ENCODE measurements at places on chromosomes 7 and 10.

DNA sequence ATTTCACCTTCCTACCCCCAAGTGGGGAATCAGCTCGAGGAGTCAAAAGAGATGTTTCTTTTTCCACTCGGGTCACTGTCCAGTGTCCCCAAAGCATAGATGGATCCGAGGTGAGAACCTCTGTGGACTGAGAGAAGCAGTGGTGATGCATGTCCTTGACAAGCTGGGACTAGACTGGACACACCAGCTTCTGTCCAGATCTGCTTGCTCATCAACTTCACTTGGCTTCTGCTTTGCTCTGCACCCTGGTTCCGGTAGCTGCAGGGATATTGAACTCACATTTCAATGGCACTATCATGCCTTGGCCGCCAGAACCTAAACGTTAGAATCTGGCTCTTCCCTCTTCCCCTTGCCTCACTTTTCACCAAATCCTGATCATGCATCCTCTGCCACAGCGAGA lies 50.3 kb upstream of the CXCL12 start:
- no peak for DNase-seq

DNA sequence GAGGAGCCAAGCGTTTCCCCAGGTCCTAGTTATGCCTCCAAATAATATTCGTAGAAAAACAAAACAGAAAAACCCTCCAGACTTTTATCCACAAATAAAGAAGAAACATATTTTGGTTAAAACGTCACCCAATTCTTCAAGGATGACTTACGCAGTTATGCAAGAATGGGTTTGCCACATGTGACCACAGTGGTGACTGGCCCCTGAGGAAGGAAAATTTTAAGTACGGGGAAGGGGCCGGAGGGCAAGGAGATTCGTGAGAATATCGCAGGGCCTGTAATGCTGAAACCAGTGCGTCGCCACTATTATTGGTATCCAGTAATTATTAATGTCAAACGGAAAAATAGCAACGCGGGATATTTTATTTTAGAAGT lies 537 bp upstream of the MRPS24 start:
- peak; percentile 95 for DNase-seq

GRCh38 chr10:127919418-127920271 lies 12.7 kb downstream of the PTPRE start:
- DNase-seq: no peak

DNA sequence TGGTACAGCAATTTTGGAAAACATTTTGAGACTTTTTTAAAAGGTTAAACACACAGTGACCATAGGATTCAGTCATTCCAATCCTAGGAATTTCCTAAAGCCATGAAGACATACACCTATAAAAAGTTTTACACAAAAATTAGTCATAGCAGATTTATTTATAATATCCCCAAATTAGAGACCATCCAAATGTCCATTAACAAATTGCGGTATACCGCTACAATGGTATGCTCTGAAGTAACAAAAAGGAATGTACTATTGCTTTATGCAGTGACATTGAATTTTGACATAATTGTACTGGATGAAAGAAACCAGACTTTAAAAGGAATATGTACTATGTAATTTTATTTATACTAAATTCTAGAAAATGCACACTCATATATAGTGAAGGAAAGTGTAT lies 362.8 kb downstream of the HGF start:
- no peak for DNase-seq

DNA sequence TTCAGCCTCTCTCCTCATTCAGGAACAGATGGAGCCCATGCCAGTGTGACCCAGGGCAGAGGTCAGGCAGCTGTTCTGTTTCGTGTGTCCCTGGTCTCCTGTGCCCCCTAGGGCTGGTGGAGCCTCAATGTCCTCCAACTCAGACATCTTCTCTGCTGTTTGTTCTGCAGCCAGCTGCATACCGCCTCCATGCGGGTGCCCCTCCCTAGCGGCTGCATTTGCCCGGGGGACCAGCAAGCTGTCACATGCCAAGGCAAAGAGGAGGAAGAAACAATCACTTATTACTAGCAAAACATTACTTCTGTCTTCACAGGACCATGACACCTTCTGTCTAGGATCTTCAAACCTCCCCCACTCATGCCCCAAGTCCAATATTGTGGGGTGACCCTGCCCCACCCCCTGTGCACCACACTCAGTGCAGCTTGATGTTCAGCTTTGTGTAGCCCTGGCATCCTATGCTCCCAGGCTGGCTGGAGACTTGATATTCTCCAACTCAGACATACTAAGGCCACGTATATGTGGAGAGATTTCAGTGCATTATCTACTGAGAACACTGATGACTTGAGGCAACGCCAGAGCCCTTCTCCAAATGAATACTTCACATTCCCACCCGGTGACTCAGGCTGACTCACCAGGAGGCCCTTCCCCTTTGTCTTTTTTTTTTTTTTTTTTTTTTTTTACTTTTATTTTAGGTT lies 188.9 kb downstream of the SKIDA1 start:
- peak; percentile 97 for DNase-seq

DNA sequence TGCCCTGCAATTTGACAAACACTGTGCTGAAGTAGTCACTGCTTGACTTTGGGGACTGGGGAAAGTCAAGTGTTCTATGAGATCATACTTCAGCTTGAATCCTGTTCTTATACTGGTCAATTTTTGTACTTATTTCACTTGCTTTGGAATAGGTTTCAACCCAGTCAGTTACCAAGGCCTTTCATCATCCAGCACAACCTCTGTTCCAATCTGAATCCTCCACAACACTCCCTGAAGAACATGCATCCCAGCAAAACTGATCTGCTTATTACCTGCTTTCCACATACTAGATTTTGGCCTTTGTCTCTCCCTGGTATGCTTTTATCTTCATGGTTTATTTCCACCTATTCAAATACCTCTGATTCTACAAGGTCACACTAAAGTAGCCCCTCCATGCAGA lies 29.5 kb downstream of the DPY19L1 start:
- DNase-seq: no peak

GRCh38 chr7:74365322-74366022 lies 76.3 kb downstream of the CLIP2 start:
- DNase-seq: peak; percentile 63

- no peak for DNase-seq
Measured at GRCh38 chr10:54094321-54094720, 706.7 kb downstream of the PCDH15 start.

DNA sequence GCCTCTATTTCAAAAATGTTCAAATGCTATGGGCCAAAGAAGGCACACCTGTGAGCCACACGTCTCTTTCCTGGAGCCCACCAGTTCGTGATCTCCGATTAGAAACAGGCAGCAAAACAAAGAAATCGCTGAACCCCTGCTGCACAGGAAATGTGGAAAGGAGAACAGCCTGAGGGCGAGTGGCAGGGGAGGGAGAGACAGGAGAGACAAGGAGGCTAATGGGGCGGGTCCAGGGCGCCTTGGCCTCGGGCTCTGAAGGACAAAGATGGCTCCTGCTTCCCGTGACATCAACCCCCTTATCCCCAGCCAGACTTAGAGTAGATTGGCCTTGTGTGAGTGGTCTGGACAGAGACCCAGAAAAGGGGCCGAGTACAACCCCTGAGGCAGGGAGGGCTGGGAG lies 62.4 kb upstream of the DOCK1 start:
- DNase-seq: no peak

Data from fibroblast of skin of scalp (primary cell).